B cell (primary cell): ENCODE measurements at places on chromosomes 2 and 18. TPM values are rescaled to one million over a fixed set of nuclear protein-coding genes. Genes with fewer than 3 reads are reported as not detected.

DNA sequence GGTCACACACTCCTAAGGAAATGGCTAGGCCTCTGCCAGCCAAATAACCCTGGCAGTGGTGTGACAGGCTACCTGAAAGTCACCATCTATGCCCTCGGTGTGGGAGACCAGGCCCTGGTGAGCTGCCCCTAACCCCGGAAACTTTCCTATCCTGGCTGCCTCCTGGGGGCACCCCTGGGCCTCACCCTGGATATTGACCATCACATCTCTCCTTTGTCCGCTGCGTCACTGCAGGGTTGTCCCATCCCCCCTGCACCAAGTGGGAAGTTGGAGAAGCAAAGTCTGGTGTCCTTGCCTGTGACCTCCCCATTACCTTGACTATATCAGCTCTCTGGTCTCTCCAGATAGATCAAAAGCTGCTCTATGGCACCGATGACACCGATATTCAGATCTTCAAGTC is 18.8 kb downstream of the FER1L5 start:
- no peaks in the 10 kb centered on the region for H3K36me3 ChIP-seq
- no peak for DNase-seq
- peaks cover 4% of the 10 kb centered on the region for H3K4me1 ChIP-seq
- no peak overlapping the region for H3K27ac ChIP-seq
- no peak overlapping the region for H3K4me3 ChIP-seq

DNA sequence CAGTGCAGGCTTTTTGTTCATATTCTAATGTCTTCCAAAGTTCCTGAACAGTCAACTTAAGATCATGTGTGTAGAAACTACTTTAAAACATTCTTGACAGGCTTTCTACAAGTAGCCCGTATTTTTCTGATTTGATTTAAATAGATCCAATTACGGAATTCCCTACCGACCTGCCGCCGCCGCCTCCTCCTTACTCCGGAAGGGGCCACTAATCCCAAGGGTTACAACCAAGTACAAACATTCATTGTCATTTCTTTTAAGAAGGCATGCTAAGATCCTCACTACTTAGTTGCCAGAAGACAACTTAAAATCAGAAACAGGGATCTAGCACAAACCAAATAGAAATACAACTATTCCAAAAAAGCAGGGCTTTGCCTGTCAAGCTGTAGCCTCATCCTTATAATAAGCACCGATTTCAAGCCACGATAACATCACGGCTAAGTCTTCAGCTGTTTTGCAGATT is 784 bp downstream of the WDR33 start:
- H3K36me3 ChIP-seq: no peaks in the 10 kb centered on the region
- peaks cover 37% of the 10 kb centered on the region for H3K4me1 ChIP-seq
- H3K27me3 ChIP-seq: no peaks in the 10 kb centered on the region
- peak overlapping the region; percentile 73 for H3K4me3 ChIP-seq
- DNase-seq: no peak

DNA sequence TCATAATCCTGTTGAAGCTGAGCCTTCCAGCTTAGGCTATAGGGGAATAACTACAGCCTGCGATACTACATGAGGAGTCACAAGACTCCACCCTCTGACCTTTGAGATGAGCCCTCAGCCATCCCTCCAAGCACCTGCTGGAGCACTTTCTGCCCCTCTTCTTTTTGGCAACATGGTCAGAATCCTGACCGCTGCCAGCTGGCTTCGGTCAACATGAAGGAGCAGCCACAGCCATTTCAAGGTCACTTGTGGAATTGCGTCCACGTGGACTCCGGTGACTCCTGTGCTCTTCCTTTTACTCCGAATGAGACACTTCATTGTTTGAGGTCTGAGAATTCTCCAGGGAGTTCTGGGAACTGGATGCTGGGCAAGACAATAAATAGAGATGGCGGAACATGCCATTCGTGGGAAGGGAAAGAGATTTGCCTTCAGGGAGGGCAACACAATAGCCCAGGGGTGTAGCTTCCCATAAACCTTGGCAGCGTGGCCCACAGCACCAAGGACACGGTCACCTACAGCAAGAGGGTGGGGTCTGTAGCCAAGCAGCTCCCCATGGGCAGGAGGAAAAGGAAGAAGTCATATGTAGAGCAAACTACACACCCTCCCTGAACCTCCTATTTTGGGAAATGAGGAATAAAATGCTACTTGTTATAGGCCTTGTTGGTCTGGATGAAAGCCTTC is 73.3 kb upstream of the PPP1CB start:
- no peak for DNase-seq
- no peak overlapping the region for H3K27ac ChIP-seq
- H3K27me3 ChIP-seq: no peaks in the 10 kb centered on the region

GRCh38 chr18:62045316-62045715 is 141.5 kb downstream of the PIGN start:
- no peak for DNase-seq
- H3K4me1 ChIP-seq: no peaks in the 10 kb centered on the region
- no peak overlapping the region for H3K4me3 ChIP-seq
- H3K36me3 ChIP-seq: no peaks in the 10 kb centered on the region
- H3K27me3 ChIP-seq: no peaks in the 10 kb centered on the region
- no peak overlapping the region for H3K27ac ChIP-seq

HSBP1L1 gene
- 4.8 and 7.2 TPM in 2 replicates for total RNA-seq
